ENCODE measurements at places on chromosomes 1 and 21. TPM values are rescaled to one million over a fixed set of nuclear protein-coding genes. Genes with fewer than 3 reads are reported as not detected.

FAM76A gene
- 9.8 TPM for total RNA-seq

IFI44 gene
- total RNA-seq = 6.7 TPM

GRCh38 chr1:239587066-239587465 lies 200.7 kb downstream of the CHRM3 start:
- no peak for DNase-seq

DNA sequence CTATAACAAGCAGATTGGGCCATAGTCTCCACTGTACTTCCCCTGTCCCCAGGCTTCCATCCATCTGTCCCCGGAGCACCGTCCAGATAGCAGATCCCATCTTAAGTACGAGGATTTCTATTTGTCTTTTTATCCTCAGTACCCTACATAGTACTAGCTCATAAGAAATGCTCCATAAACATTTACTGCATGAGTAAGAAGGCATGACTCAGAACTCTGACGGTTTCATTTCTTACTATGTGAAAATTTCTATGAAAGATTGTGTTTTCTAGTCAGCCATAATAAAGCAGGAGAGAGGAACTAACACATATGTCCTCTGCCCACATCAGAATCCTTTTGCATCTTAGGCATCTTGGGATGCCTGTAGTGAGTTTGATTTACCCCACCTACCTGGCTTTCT lies 49.5 kb downstream of the CHD1L start:
- DNase-seq = no peak

DNA sequence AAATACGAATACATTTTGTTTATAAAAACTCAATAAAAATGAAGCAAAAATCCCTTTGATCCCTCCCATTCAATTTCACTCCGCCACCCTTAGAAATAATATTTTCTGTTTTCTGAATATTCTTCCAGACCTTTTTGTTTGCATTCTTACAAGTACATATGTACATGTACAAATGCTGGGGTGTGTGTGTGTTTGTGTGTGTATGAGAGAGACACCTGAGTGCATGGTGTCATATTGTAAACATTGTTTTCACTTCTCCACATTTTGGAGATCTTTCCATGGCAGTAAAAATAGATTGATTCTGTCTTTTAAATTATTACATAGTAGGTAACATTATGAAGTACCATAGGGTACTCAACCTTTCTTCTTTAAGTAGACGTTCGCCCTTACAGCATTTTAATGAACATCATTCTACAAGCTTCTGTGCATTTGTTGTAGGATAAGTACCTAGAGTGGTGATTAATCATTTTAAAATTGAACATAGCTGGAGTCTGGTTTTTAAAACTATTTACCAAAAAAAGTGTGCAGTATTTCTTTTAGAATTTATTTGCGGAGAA lies 1.3 kb upstream of the MPC2 start:
- DNase-seq = no peak

DNA sequence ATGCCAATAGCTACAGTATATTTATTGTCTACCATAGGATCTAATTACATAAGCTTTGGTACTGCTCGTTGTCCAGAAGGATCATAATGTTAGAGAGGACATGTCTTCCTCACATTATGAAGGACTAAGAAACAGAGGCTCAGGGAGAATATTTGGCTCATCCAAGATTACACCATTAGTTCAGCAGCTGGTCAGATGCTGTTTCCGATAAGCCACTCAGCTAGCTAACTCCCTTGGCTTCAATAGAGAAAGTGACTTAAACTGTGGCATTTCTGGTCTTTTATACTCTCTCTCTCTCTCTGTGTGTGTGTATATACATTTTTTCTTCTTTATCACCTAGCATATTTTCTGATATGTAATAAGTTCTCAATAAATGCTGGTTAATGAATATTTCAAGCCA lies 70.4 kb downstream of the DDR2 start:
- no peak for DNase-seq

DNA sequence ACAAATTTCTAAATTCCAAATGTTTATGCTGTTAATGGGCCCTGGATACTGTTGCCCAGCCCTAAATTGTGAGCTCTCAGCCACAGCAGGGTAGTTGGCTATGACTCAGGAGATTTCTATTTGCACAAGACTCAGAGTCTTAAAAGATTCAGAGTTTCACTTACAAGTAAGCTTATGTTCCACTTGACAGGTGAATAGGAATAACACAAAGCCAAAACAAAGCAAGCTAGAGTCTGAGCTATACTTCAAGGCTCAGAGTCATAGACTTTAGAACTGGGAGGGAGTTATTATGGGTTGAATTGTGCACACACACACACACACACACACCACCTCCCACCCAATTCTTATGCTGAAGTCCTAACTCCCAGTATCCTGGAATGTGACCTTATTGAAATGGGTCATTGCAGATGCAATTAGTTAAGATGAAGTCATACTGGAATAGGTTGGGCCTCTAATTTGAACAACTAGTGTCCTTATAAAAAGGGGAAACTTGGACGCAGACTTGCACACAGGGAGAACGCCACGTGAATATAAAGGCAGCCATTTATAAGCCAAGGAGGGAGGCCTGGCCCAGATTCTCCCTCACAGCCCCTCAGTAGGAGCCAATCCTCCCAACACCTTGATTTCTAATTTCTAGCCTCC lies 30.2 kb downstream of the PRDX6 start:
- no peak for DNase-seq

GRCh38 chr1:23727362-23727811 lies 15.9 kb upstream of the ELOA start:
- DNase-seq = peak; percentile 85
